ENCODE measurements at places on chromosomes 11 and 22.

DNA sequence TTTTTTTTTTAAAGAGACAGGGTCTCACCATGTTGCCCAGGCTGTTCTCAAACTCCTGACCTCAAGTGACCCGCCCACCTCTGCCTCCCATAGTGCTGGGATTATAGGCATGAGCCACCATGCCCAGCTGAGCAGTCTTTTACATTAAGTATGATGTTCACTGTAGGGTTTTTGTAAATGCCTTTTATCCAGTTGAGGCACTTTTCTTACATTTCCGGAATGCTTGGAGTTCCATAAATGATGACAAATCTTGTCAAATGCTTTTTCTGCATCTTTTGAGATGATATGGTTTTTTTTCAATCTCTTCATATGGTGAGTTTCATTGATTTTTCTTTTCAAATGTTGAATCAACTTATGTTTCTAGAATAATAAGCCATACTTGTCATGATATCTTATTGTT, 29.4 kb upstream of the CTTN start:
- no peak for DNase-seq

DNA sequence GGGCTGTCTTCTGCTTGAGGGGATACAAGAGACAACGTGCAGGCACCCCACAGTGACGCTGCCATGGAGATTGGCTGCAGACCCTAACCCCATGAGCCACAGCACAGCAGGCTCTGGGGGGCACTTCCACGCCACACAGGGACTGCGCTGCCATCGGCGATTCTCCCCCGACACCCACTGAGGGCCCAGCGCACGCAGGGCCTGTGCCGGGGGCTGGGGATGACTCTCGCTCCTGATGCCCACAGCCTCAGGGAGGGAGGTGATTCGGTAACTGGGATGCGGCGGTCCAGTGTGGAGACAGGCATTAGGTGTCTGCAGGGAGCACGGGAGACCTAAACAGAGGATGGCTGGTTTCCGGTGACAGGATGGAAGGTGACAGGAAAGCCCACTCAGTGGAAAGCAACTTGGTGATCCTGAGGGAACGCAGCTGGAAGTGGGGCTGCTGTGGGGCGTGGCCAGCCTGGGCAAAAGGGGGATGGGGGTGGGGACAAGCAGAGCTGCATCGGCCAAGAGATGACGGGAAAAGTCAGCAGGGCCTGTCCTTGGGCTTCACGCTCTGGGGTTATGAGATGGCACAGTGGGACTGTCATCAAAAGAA, 37.7 kb downstream of the EFCAB6 start:
- no peak for DNase-seq

DNA sequence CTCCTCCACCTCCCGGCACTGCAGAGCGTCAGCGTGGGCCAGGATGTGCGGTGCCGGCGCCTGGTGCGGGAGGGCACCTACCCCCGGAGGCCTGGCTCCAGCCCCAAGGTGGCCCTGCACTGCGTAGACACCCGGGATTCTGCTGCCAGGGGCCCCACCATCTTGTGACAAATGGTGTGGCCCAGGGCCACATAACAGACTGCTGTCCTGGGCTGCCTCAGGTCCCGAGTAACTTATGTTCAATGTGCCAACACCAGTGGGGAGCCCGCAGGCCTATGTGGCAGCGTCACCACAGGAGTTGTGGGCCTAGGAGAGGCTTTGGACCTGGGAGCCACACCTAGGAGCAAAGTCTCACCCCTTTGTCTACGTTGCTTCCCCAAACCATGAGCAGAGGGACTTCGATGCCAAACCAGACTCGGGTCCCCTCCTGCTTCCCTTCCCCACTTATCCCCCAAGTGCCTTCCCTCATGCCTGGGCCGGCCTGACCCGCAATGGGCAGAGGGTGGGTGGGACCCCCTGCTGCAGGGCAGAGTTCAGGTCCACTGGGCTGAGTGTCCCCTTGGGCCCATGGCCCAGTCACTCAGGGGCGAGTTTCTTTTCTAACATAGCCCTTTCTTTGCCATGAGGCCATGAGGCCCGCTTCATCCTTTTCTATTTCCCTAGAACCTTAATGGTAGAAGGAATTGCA, 13.5 kb downstream of the TSKU start:
- DNase-seq = no peak

GRCh38 chr11:129458756-129459535, 83.3 kb downstream of the BARX2 start:
- no peak for DNase-seq

- DNase-seq = no peak
These were observed 246.2 kb upstream of the PLET1 start for GRCh38 chr11:112506852-112507251.

DNA sequence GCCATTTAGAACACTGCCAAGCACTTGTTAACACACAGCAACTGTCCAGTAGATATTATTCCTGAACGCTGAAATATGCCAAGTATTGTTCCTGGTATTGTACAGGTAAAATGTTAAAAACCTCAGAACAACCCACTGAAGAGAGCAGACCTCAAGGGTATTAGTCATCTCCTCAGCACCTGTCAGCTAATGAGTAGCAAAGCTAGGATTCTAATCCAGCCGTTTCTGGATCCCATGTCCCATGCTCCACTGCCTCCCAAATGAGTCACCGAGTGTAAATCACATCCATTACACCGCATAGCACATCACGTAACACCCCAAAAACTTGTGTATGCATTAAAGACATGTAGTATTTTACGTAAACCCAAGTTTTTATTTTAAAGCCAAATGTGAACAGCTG, 705.4 kb upstream of the TENM4 start:
- DNase-seq = peak; percentile 90

GRCh38 chr11:1728931-1729691, 21.3 kb downstream of the IFITM10 start:
- DNase-seq = no peak

- no peak for DNase-seq
These were observed 243.7 kb downstream of the TTC28 start for GRCh38 chr22:28435982-28436381.

Measured in RCC 7860 (cell line).